ENCODE measurements at places on chromosomes 2 and 18.

- no peaks in the 10 kb centered on the region for H3K4me1 ChIP-seq
- no peaks in the 10 kb centered on the region for H3K27me3 ChIP-seq
- no peak for DNase-seq
These were observed 151.9 kb upstream of the MYCN start for GRCh38 chr2:15788455-15788829.

- H3K4me1 ChIP-seq = no peaks in the 10 kb centered on the region
- no peak for DNase-seq
- no peak overlapping the region for H3K4me3 ChIP-seq
- no peaks in the 10 kb centered on the region for H3K27me3 ChIP-seq
- no peak overlapping the region for H3K27ac ChIP-seq
These were observed 11.4 kb downstream of the SERPINB5 start for GRCh38 chr18:63488160-63488559.

- no peak overlapping the region for H3K4me3 ChIP-seq
- peaks cover 4% of the 10 kb centered on the region for H3K4me1 ChIP-seq
- DNase-seq = no peak
- no peaks in the 10 kb centered on the region for H3K36me3 ChIP-seq
These were observed 27.6 kb upstream of the ASAP2 start for GRCh38 chr2:9178904-9179571.

- H3K27ac ChIP-seq = no peak overlapping the region
- DNase-seq = no peak
- H3K36me3 ChIP-seq = no peaks in the 10 kb centered on the region
- H3K27me3 ChIP-seq = no peaks in the 10 kb centered on the region
These were observed 63.9 kb upstream of the SERPINE2 start for GRCh38 chr2:224102991-224103390.

GRCh38 chr18:50802141-50802540 is 17.7 kb downstream of the MRO start:
- H3K4me1 ChIP-seq = peaks cover 2% of the 10 kb centered on the region
- H3K4me3 ChIP-seq = no peak overlapping the region
- H3K36me3 ChIP-seq = no peaks in the 10 kb centered on the region
- H3K27ac ChIP-seq = no peak overlapping the region
- no peaks in the 10 kb centered on the region for H3K27me3 ChIP-seq

- no peak for DNase-seq
- H3K4me3 ChIP-seq = no peak overlapping the region
- H3K27me3 ChIP-seq = no peaks in the 10 kb centered on the region
- no peaks in the 10 kb centered on the region for H3K36me3 ChIP-seq
These were observed 59.9 kb upstream of the SLC1A4 start for GRCh38 chr2:64929333-64929732.

DNA sequence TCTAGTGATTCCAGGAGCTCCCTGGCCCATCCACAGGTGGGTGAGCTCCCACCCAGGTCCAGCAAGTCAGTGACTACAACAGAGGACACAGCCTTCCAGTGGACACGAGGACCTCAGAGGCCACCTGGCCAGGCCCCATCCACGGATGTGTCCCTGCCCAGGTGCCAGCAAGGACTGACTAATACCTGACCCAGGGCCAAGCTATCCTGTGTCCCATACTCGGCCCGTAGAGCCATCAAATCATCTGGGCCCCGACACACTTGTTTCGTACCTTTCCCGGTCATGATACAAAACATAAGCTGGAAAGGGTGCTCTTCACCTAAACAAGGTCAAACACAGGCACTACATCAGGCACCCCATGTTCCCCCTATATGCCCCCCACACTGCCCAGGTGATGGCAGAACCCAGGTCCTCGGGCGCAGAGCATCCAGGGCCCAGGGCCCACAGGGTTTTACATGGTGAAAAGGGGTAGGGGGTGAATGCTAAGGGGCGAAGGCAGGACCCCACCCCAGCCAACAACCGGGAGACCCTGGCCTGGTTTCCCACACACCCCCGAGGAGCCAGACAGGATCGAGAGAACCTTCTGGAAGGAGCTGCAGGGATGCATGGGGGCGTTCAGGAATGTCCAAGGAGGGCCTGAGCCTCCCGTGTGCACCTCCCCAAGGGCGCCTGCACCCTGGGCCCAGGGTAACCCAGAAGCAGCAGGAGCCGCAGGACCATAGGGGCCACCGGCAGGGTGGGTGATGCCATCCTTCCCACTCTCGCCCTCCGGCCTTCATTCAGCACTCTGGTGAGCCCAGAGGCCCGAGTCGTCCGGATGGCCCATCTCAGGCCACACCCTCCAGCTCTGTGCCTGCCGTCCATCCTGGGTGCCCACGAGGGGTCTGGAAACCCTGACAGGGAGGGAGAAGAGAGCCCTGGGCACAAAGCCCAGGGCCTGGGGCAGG is 94.3 kb downstream of the HDAC4 start:
- no peaks in the 10 kb centered on the region for H3K4me1 ChIP-seq
- no peaks in the 10 kb centered on the region for H3K36me3 ChIP-seq
- H3K27me3 ChIP-seq = no peaks in the 10 kb centered on the region
- H3K27ac ChIP-seq = no peak overlapping the region
